ENCODE measurements at places on chromosomes 5 and 9. TPM values are rescaled to one million over a fixed set of nuclear protein-coding genes. Genes with fewer than 3 reads are reported as not detected.

ARSI gene
- not detected for total RNA-seq

GRCh38 chr5:82045554-82046275 lies 73.9 kb downstream of the ATG10 start:
- DNase-seq, result no peak

DNA sequence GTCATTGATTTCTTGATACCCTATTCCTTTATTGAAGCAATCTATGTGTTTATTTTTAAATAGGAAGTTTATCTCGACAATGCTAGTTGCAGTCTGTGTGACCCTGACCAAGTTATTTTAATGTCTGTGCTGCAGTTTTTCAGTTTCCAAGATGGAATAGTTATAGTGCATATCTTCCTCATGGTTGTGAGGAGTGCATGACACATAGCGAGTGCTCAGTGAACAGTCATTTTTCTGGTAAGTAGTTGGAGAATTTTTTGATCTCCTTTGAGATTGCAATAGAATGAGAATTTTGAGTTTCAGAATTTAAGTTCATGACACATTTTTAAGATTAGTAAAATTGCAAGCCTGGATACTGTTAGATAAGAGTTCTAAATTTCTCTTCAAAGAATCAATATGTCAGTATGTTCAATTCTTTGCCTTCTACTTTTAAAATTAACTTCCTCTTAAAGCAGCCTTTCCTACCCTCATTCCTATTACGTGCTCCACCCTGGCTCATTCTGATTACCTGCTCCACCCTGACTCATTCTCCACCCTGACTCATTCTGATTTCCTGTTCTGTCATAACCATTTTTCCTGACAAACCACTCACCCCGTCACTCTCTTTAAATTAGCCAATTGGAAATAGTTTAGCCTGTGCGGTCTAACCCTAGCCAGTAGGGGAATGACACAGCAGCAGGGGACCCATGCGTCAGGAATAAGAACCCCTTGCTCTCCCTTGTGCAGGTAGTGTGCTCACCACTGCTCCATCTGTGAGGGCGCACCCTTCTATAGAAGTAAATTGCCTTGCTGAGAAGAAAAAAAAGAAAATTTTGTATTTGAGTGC lies 30.7 kb downstream of the SPIN1 start:
- no peak for DNase-seq

CCNJL gene
- 6.6 TPM for total RNA-seq

DNA sequence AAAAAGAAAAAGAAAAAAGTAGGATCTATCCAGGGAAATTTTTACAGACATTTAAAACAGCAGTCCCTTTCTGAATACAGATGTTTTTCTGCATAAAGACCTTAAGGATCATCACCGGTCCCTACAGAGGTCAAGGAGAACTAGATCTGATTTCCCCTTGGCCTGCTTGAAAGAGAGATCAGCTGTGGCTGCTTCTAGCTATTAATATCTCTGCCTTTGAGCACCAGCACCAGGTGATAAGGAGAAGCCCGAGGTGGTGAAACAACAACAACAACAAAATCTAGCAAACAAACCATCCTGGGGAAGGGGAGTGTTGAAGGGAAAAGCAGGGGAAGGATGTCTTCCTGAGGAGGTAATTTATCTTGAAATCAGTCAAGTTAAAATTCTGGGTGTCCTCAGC lies 42.1 kb downstream of the ZNF366 start:
- DNase-seq, result no peak

ADGRD2 gene
- not detected for total RNA-seq

PPP2CA gene
- 250 TPM for total RNA-seq

AQP3 gene
- total RNA-seq, result 15.9 TPM

DNA sequence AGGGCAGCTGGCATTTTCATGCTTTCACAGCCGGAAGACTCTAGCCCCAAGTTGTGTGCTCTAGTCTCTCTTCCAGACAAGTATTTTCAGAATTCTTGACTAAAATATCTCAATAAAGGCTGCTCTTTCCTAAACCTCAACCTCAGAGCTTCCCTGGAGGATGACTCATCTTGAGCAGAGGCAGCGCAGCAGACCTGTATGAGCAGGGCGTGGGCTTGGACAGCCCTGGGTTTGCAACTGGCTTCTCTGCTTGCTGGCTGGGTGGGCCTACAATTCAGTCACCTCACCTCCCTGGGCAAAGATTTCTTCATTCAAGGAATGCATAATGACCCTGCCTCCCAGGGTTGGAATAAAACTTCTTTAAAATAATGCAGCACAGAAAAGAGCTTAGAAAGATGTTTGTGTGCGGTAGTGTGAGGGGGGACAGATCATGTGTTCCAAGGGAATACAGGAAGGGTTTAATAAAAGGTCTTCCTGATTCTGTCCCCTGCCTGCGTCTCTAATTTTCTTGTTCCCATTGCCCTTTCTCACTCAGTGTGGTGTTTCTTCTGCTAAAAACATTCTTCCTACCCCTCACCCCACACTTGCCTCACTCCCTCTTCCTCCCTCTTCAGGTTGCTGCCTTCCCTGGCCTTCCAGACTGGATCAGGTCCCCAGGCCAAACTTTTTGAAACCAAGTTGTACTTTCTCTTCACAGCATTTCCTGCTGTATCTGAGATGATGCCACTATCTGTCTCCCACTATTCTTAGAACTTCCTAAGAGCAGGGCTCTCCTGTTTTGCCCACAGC lies 39.4 kb upstream of the MAP1B start:
- DNase-seq, result peak; percentile 80

DNA sequence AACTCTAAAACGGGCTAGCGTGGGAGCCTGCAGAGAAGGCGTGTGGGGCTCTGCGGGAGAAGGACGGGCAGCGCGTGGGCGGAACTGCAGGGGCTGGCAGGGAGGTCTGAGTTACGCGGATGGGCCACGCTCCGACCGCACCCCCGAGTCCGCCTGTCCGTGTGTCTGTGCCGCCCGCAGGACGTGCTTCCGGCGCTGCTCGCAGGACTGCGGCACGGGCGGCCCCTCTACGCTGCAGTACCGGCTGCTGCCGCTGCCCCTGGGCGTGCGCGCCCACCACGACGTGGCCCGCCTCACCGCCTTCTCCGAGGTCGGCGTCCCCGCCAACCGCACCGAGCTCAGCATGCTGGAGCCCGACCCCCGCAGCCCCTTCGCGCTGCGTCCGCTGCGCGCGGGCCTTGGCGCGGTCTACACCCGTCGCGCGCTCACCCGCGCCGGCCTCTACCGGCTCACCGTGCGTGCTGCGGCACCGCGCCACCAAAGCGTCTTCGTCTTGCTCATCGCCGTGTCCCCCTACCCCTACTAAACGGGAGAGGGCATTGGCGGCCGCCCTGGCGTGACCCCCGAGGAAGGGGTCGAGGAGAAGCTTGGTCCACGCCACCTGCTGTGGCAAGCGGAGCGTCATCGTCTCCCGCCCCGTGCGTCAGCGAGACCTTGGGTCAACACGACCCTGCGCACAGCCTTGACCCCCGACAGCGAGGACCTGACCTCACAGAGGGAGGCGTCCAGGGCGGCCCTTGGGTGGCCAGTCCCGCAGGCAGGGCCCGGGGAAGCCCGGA lies 11.4 kb upstream of the ASS1 start:
- no peak for DNase-seq

DNA sequence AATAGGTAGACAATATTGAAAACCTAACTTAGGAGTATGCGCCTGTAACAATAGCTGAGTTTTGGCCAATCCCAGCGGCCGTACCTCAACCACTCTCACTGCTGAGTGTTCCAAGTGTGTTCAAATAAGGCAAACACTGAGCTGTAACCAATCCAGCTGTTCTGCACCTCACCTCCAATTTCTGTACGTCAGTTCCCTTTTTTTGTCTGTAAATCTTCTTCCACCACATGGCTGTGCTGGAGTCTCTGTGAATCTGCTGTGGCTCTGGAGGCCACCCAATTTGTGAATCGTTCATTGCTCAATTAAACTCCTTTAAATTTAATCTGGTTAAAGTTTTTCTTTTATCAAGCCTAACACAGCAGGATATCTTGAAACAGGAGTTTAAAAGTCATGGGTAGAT lies 116.3 kb downstream of the SLC28A3 start:
- DNase-seq, result no peak

GRCh38 chr9:93827545-93828330 lies 127.4 kb downstream of the BARX1 start:
- no peak for DNase-seq

- no peak for DNase-seq
Measured at GRCh38 chr5:5613261-5613990, 190.9 kb downstream of the ICE1 start.

DNA sequence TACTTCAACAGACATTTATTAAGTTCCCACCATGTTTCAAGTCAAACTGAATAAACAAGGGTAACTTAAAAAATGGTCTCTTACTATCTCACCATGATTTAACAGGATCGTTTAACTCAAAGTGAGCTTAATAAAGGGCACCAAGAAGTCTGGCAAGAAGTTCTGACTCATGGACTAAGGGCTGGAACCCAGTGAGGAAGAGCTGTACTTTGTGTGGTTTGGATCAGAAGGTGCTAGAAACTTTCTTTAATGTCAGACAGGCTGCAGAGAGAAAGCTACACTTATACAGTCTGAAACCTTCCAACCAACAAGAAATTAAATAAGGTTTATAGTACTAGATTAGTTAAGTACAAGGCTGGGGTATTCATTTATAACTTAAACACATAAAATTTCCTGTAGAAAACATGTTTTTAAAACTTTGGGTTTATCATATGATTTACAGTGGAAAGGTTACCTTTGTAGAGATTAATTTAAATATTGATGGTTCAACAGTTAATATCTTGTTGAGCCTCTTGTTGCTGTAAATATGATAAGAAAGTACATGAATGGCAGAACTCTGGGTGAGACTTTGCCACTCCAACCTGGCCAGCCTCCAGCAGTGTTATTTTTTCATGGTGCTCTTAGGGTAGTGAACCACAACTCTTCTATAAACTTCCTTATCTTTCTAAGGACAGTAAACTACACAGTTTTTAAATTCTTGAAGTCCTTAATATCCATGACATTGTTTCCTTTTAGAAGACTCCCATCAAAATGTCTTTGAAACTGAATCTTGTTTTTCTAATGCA lies 162.8 kb downstream of the MAN2A1 start:
- peak; percentile 44 for DNase-seq

- DNase-seq, result no peak
Measured at GRCh38 chr5:56429110-56429561, 196.0 kb upstream of the ANKRD55 start.

- no peak for DNase-seq
Measured at GRCh38 chr5:131756942-131757341, 39.9 kb downstream of the FNIP1 start.

IFNA21 gene
- not detected for total RNA-seq

DNA sequence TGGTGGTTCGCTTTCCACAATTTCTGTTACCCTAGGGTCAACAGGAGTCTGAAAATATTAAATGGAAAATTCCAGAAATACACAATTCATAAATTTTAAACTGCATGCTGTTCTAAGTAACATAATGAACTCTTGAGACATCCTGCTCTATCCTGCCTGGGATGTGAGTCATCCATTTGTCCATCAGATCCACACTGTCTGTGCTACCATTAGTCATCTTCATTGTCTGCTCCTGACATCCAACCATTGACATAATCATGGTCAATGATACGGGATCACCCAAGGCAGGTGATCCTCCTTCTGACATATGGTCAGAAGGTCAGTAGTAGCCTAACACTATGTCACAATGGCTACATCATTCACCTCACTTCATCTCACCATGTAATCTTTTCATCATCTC lies 276.7 kb upstream of the KIF2A start:
- no peak for DNase-seq

C5orf58 gene
- total RNA-seq, result not detected

- no peak for DNase-seq
Measured at GRCh38 chr9:124625087-124625486, 117.9 kb upstream of the NR5A1 start.

- DNase-seq, result no peak
Measured at GRCh38 chr5:150448334-150448733, 1.2 kb downstream of the RPS14 start.

DNA sequence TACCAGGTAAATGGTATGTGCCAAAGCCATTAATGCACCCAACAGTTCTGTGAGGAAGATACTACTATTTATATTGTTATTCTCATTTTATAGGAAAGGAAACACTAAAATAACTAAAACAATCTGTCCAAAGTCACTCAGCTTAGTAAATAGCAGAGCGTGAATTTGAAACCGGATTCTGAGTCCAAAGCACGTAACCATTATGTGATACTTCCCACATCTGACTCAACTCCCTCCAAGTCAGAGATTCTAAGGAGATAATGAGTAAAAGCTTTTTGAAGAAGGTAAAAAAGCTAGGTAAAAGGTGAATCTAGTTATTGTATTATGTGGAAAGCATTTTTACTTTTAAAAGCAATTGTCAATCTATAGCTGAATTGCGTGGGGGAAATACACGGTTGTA lies 208.9 kb downstream of the PBX3 start:
- DNase-seq, result no peak

DNA sequence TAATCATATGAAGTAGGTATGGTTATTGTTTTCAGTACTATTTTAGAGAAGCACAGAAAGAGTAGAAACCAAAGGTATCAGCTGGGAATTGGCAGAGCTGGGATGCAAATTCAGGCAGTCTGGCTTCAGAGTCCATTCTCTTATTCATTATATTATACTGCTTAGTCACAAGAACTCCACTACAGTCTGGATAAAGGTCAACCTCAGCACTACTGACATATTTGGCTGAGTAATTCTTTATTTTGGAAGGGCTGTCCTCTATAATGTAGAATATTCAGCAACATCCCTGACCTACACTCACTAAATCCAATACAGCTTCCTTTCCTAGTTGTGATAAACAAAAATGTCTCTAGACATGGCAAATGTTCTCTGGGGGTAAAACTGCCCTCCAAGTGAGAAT lies 37.6 kb downstream of the PTGER4 start:
- DNase-seq, result no peak

DNA sequence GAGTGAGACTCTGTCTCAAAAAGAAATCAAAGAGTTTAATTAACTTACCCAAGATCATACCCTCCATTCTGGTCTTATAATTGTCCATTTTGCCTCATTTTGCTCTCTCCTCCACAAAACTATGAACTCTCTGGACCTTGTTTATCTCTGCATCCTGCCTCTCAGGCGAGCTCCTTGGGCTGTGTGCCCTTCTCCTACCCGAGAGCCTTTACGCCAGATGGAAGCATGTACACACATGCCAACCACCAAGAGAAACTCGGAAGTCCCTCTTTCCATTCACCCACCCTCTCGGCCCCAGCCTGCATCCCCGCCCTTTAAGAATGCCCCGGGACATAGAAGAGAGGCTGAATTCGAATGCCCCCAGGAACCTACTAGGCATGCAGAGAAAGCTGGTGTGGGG lies 25.9 kb downstream of the CPLX2 start:
- DNase-seq, result no peak

GRCh38 chr5:448061-448765 lies 5.2 kb downstream of the EXOC3 start:
- DNase-seq, result no peak

DNA sequence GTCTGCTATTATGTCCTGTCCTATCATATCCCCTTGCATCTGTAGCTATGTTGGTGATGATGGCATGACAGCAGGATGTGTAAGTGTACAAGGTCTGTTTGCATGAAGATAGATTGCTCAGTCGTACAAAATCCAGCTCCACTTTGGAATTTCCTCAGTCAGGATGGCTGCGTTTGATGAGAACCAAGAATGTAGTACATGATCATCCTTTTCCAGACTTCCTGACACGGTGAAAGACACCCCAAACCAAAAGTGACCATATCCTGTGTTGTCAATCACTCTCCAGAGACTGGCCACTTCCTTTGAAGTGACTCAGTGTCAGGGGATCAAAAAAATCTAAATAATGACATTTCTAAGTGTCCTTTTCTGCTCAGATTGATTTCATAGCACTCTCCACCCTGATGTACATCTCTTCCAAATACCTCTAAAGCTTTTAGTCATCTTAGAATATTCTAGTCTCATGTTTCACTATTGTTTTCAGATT lies 213.4 kb downstream of the PLK2 start:
- DNase-seq, result no peak

Measured in H4 (cell line).